ENCODE measurements at places on chromosomes 2 and 18. TPM values are rescaled to one million over a fixed set of nuclear protein-coding genes. Genes with fewer than 3 reads are reported as not detected.
A peak's percentile ranks its signal among the peaks of the same experiment; 100 is the strongest.

- no peak overlapping the region for H3K27ac ChIP-seq
- no peaks in the 10 kb centered on the region for H3K27me3 ChIP-seq
- no peaks in the 10 kb centered on the region for H3K4me1 ChIP-seq
- DNase-seq = no peak
- no peaks in the 10 kb centered on the region for H3K36me3 ChIP-seq
- H3K4me3 ChIP-seq = no peak overlapping the region
These were observed 1.5 kb upstream of the SLC35G4 start for GRCh38 chr18:11607906-11608305.

GRCh38 chr2:165601928-165602521 is 132.5 kb downstream of the CSRNP3 start:
- no peaks in the 10 kb centered on the region for H3K36me3 ChIP-seq
- no peak overlapping the region for H3K4me3 ChIP-seq
- no peaks in the 10 kb centered on the region for H3K27me3 ChIP-seq
- no peaks in the 10 kb centered on the region for H3K4me1 ChIP-seq
- DNase-seq = no peak

DNA sequence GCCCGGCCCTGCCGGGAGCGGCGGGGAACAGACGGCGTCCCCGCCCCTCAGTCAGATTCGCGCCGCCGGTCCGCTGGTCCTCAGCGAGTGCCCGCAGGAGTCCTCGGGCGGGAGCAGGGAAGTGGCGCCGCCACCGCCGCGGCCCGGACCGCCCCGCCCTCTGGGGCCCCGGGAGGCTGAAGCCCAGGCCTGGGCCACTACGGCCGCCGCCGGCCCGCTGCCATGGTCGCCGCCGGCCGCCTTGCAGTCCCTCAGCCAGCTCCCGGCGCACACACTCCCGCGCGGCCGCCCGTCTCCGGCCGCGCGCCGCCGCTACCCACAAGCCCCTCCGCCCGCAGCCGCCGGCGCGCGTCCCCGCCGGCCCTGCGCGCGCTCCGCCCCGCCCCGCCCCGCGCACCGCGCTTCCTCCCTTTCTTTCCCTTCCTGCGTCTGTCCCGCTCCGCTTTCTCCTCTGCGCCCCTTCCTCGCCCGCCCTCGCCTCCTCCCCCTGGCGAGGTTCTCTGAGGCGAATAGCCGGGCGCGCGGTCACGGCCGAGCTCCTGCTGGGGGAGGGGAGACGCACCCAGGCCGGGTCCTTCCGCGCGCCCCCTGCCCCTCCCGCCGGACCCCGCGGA is at the start of gene ROCK2:
Gene ROCK2 (minus strand): TSS at position 295 of the 614 bp plus-strand sequence. CDS start 500 bp downstream, outside the sequence.
- H3K36me3 ChIP-seq = no peaks in the 10 kb centered on the region
- peaks cover 34% of the 10 kb centered on the region for H3K4me1 ChIP-seq
- peak within 1 kb of the TSS; percentile 97 for H3K27ac ChIP-seq
- peak; percentile 98 for DNase-seq
- no peaks in the 10 kb centered on the region for H3K27me3 ChIP-seq

- no peak overlapping the region for H3K4me3 ChIP-seq
- no peaks in the 10 kb centered on the region for H3K4me1 ChIP-seq
- no peak for DNase-seq
These were observed 164.9 kb downstream of the PDE1A start for GRCh38 chr2:182261860-182262387.

- H3K4me1 ChIP-seq = no peaks in the 10 kb centered on the region
- no peaks in the 10 kb centered on the region for H3K27me3 ChIP-seq
- no peak for DNase-seq
- H3K27ac ChIP-seq = no peak overlapping the region
- no peaks in the 10 kb centered on the region for H3K36me3 ChIP-seq
These were observed 470.2 kb downstream of the FBXO15 start for GRCh38 chr18:73677450-73677849.

- no peak overlapping the region for H3K4me3 ChIP-seq
- peaks cover 11% of the 10 kb centered on the region for H3K36me3 ChIP-seq
- no peaks in the 10 kb centered on the region for H3K27me3 ChIP-seq
These were observed 20.1 kb downstream of the IDH1 start for GRCh38 chr2:208234786-208235185.

GRCh38 chr2:109177635-109178034 is 48.6 kb downstream of the SH3RF3 start:
- DNase-seq = no peak
- peaks cover 44% of the 10 kb centered on the region for H3K4me1 ChIP-seq
- H3K4me3 ChIP-seq = no peak overlapping the region
- H3K27ac ChIP-seq = no peak overlapping the region

- H3K36me3 ChIP-seq = no peaks in the 10 kb centered on the region
- H3K27ac ChIP-seq = no peak overlapping the region
- no peak overlapping the region for H3K4me3 ChIP-seq
- no peak for DNase-seq
These were observed 72.2 kb upstream of the THUMPD2 start for GRCh38 chr2:39851251-39851650.

- no peaks in the 10 kb centered on the region for H3K4me1 ChIP-seq
- H3K4me3 ChIP-seq = no peak overlapping the region
- no peaks in the 10 kb centered on the region for H3K27me3 ChIP-seq
- peaks cover 21% of the 10 kb centered on the region for H3K36me3 ChIP-seq
These were observed 37.6 kb downstream of the TGFBRAP1 start for GRCh38 chr2:105291981-105292380.

DNA sequence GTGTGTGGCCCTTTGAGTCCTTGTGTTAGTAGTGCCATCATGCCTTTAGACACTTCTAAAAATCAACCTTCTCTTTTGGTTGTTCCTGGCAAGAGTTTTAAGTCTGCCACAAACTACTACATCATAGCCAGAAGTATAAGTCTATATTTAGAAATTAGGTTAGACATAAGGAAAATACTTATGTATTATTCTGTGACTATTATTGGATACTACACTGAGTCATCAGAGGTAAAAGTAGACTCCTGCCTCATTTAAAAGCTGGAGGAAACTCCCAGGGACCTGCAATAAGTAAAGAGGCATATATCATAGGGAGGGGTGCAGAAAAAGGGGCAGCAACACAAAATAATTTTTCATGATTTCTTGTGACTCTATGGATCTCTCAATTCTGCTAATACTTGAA is 99.4 kb upstream of the OSR1 start:
- no peaks in the 10 kb centered on the region for H3K27me3 ChIP-seq
- no peak for DNase-seq
- H3K4me3 ChIP-seq = no peak overlapping the region
- H3K4me1 ChIP-seq = no peaks in the 10 kb centered on the region

DNA sequence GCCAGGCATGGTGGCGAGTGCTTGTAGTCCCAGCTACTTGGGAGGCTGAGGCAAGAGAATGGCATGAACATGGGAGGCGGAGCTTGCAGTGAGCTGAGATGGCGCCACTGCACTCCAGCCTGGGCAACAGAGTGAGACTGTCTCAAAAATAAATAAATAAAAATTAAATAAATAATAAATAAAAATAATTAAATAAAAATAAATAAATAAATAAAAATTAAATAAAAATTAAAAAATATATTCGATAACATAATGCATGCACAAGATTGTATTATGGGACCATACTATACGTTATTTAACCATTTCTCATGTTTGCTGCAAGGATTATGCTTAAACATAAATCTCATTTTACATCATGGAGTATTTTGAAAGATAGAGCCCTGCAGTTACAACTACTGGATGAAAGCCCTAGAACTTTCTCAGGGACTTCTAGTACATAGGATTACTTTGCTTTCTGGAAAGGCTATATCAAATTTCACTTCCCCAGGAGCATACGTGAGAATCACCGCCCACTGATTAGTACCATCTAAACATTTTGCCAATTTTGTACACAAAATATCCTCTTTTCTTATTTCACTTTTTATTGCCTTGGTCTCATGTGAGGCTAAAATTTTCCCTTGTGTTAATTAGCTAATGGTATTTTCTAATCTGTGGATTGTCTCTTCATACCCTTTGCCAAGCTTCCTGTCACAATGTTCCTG is 234.3 kb upstream of the LYPD1 start:
- no peak overlapping the region for H3K27ac ChIP-seq
- no peaks in the 10 kb centered on the region for H3K27me3 ChIP-seq
- H3K36me3 ChIP-seq = no peaks in the 10 kb centered on the region
- no peak overlapping the region for H3K4me3 ChIP-seq

- no peaks in the 10 kb centered on the region for H3K4me1 ChIP-seq
- no peaks in the 10 kb centered on the region for H3K27me3 ChIP-seq
- no peaks in the 10 kb centered on the region for H3K36me3 ChIP-seq
- DNase-seq = no peak
These were observed 6.4 kb upstream of the IL1RL1 start for GRCh38 chr2:102304711-102305611.

DNA sequence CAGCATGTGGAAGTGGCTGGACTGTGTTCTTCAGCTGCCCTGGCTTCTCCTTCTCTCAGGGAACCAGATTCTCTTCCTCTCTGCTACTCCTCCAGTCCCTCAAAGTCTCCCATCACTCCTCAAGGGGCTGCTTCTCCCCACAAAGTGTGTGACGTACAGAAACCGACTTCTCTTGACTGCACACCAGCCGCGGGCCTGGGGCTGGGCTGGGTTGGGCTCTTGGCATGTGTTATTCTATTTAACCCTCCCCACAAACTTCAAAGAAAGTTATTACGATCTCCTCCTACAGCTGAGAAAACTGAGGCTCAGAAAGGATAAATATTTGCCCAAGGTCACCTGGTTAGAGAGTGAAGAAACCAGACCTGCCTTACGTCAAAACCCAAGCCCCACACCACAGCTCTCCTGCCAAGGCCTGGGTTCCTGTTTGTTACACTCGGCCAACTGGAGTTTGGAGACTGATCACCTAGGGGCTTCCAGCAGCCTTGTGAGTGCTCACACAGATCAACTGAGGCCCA is 269.0 kb downstream of the TFCP2L1 start:
- H3K27me3 ChIP-seq = no peaks in the 10 kb centered on the region
- DNase-seq = no peak
- no peaks in the 10 kb centered on the region for H3K36me3 ChIP-seq
- no peak overlapping the region for H3K4me3 ChIP-seq

GRCh38 chr2:127610561-127610960 is 35.4 kb upstream of the GPR17 start:
- DNase-seq = peak; percentile 5
- H3K4me1 ChIP-seq = no peaks in the 10 kb centered on the region
- H3K4me3 ChIP-seq = no peak overlapping the region
- H3K27me3 ChIP-seq = no peaks in the 10 kb centered on the region
- no peaks in the 10 kb centered on the region for H3K36me3 ChIP-seq

DNA sequence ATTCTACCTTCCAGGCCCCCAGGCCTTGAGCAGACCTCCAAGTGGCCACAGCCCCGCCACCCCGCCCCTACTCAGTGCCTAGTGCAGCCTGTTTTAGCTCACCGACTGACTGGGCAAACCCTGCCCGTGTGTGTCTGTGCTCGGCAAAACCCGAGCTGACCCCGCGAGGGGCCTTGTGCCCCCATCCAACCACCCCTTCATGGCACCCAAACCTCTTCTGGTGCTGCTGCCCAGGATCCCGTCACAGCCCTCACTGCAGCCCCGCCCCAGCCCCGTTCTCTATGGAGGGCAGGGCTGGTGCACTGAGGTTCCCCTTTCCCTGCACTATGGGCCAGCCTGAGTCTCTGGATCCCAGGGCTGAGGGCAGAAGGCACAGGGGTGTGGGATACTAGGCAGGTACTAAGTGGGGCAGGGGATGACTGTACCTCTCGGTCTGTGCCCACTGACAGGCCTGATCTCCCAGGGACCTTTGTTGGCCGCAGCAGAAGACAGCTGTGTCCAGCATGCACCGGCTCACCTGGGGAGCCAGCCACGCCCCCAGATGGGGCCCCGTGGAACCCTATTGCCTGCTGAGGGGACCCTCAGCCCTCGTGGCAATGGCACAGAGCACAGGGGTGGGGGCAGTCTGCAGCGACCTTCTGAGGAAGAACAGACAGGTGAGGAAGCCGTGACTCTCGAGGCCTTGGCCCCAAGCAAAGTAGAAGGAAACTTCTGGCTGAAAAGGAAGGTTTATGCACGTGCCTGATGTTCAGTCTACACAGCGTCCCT is 69.9 kb upstream of the OTOS start:
- no peaks in the 10 kb centered on the region for H3K27me3 ChIP-seq
- H3K4me3 ChIP-seq = no peak overlapping the region
- H3K4me1 ChIP-seq = no peaks in the 10 kb centered on the region
- DNase-seq = no peak
- no peak overlapping the region for H3K27ac ChIP-seq

- DNase-seq = no peak
- H3K27ac ChIP-seq = no peak overlapping the region
- H3K36me3 ChIP-seq = no peaks in the 10 kb centered on the region
- H3K4me1 ChIP-seq = no peaks in the 10 kb centered on the region
These were observed 90.6 kb downstream of the MDH1 start for GRCh38 chr2:63679252-63679855.

GRCh38 chr2:238228700-238229099 is 11.1 kb downstream of the HES6 start:
- DNase-seq = no peak
- no peak overlapping the region for H3K4me3 ChIP-seq
- H3K27me3 ChIP-seq = no peaks in the 10 kb centered on the region
- H3K36me3 ChIP-seq = peaks cover 7% of the 10 kb centered on the region

GRCh38 chr18:37222354-37222998 is 343.1 kb downstream of the CELF4 start:
- H3K4me3 ChIP-seq = no peak overlapping the region
- no peaks in the 10 kb centered on the region for H3K27me3 ChIP-seq
- H3K4me1 ChIP-seq = no peaks in the 10 kb centered on the region
- no peaks in the 10 kb centered on the region for H3K36me3 ChIP-seq

DNA sequence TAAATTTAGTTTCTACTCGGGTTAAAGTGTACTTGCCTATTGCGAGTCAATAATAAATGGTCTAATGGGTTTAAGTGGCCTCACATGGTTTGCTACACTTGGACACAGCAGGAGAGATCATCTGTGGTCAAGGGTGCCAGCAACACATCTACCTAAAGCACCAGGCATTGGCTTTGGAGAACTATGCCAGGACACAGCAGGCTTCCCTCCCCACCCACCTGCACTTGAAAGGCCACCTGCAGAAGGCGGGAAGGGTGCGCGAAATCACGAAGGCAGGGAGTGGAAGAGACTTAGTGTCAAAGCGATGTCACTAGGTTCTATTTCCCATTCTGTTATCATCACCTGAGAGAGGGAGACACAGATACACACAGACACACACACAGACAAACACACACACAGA is 44.5 kb downstream of the MYT1L start:
- DNase-seq = no peak
- H3K27me3 ChIP-seq = no peaks in the 10 kb centered on the region
- H3K4me1 ChIP-seq = no peaks in the 10 kb centered on the region
- H3K27ac ChIP-seq = no peak overlapping the region
- no peak overlapping the region for H3K4me3 ChIP-seq
- no peaks in the 10 kb centered on the region for H3K36me3 ChIP-seq

GRCh38 chr2:158668001-158668765 is 126.9 kb upstream of the DAPL1 start:
- no peaks in the 10 kb centered on the region for H3K27me3 ChIP-seq
- no peak overlapping the region for H3K27ac ChIP-seq
- DNase-seq = no peak
- H3K4me3 ChIP-seq = no peak overlapping the region
- H3K36me3 ChIP-seq = peaks cover 6% of the 10 kb centered on the region

The GRP gene
- not detected for total RNA-seq

The CRYGC gene
- not detected for total RNA-seq

The CYBRD1 gene
- total RNA-seq = 83.8 TPM

The ANKRD62 gene
- 6.3 TPM for total RNA-seq

The REG3G gene
- total RNA-seq = 0.61 TPM

The PSMG2 gene
- 28.0 TPM for total RNA-seq

The SIGLEC15 gene
- 0.44 TPM for total RNA-seq

The DAPL1 gene
- not detected for total RNA-seq

The SERPINB12 gene
- total RNA-seq = not detected

The MLPH gene
- total RNA-seq = 464 TPM

The TRIM43 gene
- total RNA-seq = not detected

The EVA1A gene
- total RNA-seq = 96.9 TPM

The VAMP8 gene
- total RNA-seq = 84.9 TPM

The CYS1 gene
- 3.6 TPM for total RNA-seq

The ATOH8 gene
- total RNA-seq = 61.2 TPM

The STK25 gene
- total RNA-seq = 129 TPM

The CDK5R2 gene
- total RNA-seq = not detected

The COLEC12 gene
- 43.5 TPM for total RNA-seq

The SNTG2 gene
- 13.6 TPM for total RNA-seq

The ZAP70 gene
- total RNA-seq = 15.0 TPM

The DLX2 gene
- not detected for total RNA-seq

All from upper lobe of left lung (tissue), 6 donors.